Stimulated activated CD8-positive, alpha-beta memory T cell treated with anti-CD3 and anti-CD28 coated beads, Interleukin-4, amount 100 ng/mL, for 48 hours (primary cell): ENCODE measurements at places on chromosomes 1 and 21.

DNA sequence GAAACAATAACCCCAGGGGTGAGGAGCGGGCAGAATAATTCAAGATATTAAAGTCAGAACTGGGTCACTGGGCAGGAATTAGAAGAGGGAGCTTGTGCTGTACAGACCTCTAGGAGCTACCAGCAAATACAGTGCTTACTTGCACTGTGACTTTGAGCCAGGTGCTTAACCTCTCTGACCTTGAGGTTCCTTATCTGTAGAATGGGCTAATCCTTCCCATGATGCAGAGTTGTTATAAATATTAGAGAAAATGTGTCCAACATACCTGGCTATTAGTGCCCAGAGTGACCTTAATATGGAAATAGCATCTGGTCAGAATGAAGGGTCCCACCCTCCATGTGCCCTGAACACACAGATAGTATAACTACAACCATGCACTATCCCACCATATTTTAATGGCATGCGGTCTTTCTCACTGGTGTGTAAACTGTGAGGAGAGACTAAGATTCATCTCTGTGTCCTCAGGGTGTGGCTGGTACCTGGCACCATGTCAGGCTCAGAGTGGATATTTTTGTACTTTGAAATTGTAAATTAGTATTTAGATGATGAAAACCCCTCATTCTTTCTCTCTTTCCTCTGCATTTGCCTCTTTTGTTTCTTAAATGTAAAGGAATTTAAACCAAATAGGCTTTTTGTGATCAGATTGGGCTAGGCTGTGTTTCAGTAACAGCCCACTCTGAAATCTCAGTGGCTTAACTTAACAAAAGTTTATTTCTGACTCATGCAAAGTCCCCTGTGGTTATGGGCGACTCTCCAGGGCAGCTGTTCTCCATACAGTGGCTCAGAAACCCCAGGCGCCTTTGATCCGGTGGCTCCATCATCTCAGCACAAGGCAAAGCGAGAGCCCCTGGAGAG is 60.0 kb upstream of the ROR1 start:
- DNase-seq, result no peak

DNA sequence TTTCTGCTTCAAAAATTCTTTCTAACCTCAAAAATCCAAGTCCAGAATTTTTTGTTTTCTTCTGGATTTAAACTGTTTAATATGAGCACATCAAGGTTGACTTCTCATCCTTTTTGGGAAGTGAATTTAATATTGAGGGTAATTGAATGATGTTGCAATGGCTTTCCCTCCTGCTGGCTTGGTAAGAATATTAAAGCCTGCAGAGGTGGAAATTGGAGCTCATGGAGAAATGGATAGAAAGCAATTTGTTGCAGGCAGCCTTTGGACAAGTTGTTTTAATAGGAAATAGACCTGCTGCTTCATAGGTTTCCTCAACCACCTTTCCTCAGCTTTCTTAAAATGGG is 124.7 kb downstream of the SYT2 start:
- no peak for DNase-seq

- DNase-seq, result peak; percentile 39
Measured at GRCh38 chr1:9942399-9942938, 722 bp downstream of the LZIC start.

GRCh38 chr1:20575541-20576336 is 13.2 kb upstream of the CDA start:
- DNase-seq, result no peak

DNA sequence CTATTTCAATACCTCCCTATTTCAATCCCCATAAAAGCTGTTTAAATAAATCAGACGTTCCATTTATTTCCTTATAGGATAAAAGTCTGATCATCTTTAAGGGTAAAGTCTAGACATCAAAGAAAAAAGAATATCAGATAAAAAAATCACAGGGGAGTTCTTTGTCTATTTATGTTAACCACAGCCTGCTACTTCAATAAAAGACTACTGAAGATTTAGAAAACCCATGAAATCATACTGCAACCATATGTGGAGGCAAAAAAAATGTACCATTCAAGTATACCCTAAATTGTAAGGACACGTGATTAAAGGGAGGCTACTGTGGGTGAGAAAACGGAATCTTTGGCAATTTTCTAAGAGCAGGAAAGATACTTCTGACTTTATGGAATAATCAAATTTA is 108.2 kb upstream of the TNFSF4 start:
- no peak for DNase-seq

- no peak for DNase-seq
Measured at GRCh38 chr1:102961549-102961948, 146.8 kb downstream of the COL11A1 start.

- DNase-seq, result no peak
Measured at GRCh38 chr1:17078991-17079868, 25.4 kb upstream of the SDHB start.

GRCh38 chr1:109806733-109807400 is 43.1 kb upstream of the EPS8L3 start:
- DNase-seq, result peak; percentile 23

- no peak for DNase-seq
Measured at GRCh38 chr1:18139198-18139981, 31.8 kb downstream of the IGSF21 start.

DNA sequence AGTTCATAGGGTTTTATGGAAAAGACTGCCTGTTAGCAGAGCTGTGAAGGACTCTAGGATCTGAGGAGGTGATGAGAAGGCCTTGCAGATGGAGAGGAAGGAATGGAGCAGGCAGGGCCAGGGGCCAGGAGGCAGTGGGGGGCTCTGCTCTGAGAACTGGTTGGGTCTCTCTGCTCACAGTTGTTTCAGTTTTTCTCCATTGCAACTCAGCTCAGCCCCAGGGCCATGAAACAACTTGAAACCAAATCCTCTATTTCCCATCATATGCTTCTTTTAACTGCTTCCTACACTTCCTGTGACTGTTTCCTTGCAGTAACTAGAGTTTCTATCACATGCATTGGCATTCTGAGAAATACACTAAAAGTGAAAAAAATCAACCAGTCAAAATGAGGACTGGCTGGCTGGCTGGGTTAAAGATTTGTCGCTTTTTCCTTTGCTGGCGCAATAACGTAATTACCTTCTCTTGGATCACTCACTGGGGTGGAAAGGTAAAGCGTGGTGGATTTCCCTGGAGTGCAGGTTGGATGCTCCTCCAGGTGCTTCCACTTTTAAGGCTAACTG is 172.0 kb downstream of the CDC7 start:
- DNase-seq, result peak; percentile 47

DNA sequence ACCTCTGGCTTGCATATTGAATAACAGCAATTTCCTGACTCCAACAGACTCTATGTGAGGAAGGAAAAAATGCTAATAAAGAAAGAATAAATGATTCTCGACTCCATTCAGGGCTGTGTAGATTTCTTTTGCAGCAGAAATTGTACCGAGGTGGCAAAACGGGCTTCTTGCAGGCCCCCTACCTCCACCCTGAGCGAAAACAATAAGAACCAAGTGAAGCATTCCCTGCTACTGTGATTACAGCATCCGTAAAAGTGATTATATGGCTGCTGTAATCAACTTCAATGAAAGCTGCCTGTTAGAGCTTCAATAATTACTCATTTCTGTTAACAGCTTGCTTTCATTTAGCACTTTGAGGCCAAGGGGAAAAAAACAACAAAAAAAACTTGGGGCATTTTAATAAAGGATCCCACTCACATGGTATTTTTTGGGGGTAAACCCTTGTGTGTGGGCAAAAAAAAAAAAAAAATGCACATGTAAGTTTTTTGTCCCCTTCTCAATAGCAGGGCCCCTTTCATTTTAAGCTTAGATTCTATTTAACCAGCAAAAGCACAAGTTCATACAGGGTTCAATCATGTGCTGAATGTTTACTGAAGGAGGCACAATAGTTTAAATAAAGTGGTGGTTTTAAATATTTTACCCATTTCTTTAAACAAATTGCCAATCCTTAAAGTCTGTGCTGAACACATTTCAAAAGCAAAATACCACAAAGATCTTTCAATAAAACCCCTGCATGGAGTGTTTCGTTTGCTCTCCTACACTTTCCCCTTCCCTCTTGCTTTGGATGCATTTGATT is 271.6 kb downstream of the LMO4 start:
- DNase-seq, result no peak

DNA sequence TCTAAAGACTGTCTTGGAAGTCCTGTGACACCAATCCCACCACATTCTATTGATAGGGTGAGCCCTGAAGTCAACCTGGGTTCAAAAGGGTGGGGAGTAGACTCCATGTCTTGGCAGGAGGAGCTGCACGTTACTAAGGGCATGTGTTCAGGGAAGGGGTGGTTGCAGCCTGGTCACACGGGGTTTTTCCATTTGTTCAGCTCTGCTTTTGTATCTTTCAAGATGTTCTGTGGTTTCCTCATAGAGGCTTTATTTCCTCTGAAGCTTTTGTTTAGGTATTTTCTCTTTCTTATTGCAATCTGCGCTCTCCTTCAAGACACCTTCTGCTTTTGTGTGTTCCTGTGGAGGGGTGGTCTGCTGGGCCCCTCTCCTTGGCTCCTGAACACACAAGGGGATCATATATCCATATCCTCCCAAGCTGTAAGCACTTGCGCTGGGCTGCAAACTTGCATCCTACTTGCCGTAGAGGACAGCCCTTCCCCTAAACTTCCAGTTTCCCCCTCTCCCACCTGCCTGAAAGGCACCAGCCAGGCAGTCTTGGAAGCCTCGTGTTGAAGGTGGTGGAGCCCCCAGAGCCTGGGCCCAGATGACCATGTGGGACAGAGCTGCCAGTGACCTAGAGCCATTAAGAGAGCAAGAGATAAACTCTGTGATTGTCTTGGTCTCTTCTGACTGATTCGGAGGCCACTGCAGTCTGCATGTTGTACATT is 62.5 kb upstream of the TRAPPC10 start:
- no peak for DNase-seq

DNA sequence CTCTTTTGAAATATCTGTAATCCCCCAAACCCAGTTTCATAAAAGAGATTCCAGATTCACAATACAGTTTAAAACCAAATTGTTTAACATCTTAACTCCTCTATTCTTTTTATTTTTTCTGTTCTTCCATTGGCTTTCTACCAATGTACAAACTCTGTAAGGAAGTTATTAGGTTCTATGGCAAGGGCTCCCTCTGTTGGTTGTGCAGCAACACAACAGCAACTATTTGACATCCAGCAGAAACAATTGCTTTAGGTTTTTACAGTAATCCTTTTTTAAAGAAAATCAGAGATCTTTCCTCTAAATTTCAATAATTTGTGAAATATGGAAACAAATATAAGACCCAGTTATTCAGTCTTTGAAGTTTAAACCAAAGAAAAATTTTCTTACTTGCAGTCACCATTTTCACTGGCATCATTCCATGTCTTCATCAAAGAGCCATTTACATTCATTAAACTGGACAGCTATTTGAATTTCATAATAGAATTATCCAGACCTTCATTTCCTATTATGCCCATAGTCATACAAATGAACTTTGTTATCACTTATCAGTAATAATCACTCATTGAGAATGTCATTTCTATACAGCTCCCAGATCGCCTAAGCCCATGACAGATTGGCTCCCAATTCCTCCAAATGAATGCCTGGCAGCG is 46.5 kb upstream of the RNF11 start:
- peak; percentile 43 for DNase-seq

- DNase-seq, result no peak
Measured at GRCh38 chr1:14334336-14335176, 263.9 kb upstream of the KAZN start.

DNA sequence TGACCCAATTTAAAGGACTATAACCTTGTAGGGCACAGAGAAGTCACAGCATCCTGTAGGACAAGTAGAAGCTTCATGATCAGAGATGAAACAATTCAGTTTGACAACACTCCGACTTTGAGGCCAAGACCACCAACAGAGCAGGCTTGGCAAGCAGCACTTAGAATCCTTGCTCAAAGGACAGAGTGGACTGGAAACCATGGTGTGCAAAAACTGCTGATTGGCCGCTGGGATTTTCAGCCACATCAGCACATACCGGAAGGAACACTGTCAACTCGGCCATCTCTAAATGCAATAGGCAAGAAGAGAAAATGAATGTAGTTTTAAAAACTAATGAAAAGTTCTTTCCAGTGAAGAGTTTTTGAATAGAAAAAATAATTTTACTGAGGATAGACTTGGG is 92.0 kb upstream of the PRMT6 start:
- DNase-seq, result no peak

DNA sequence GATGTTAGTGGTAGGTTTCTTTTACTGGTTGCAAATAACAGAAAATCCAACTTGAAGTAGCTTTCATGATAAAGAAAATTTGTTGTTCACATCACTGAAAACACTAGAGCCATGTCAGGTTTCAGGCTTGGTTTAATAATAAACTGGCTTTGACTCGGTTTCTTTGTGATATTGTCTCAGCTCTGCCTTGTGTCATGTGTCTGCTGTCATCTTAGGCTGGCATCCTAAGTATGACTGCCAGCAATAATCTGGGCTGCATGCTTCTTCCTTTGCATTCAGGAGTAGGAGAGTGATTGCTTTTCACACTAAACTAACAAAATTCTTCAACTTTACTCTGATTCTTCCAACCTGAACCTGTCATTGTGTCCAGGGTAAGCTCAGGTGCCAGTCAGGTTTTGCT is 474.0 kb upstream of the B3GALT2 start:
- DNase-seq, result no peak

GRCh38 chr1:236207569-236207968 is 65.2 kb downstream of the GPR137B start:
- no peak for DNase-seq

DNA sequence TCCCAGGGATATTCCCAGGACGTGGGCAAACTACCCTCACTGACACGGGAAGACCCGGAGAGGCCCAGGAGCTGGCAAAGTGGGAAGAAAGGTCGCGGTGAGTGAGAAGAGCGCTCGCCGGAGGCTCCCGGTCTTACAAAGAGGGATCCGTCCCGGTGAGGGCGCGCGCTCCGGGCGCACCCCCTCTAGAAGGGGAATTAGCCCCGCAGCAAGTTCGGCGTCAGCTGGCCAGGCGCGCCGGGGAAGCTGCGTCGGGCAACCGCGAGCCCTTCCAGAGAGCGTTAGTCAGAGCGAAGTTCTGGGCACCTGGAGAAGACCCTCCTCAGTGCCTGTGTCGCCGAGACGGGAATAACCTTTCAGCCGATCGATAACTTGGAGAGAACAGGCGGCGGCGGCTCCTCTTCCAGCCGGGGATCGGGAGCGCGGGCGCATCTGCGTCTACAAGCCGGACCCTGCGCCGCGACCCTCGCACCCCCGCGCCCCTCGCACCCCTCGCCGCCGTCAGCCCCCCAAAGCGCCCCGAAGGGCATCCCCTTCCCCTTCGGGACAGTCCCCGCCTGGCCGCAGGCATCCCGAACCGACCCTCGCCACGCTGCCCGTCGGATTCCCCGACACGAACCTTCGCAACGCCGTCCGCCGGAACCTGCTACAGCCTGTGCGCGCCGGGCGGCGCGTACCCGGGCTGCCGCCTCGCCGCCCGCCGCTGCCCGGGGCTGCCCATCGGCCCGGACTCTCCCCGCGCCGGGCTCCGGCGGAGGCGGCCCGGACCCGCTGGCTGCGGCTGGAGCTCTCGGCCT is 485 bp downstream of the SIPA1L2 start:
- DNase-seq, result peak; percentile 43

GRCh38 chr1:180571832-180572636 is 13.3 kb downstream of the OVAAL start:
- DNase-seq, result peak; percentile 58
